ENCODE measurements at places on chromosomes 4 and X. TPM values are rescaled to one million over a fixed set of nuclear protein-coding genes. Genes with fewer than 3 reads are reported as not detected.

SPIN2A gene
- total RNA-seq, result 1.4 TPM

HDAC6 gene
- total RNA-seq, result 96.8 TPM

SLC25A53 gene
- 14.9 TPM for total RNA-seq

CACNA1F gene
- total RNA-seq, result 0.49 TPM

GPRASP3 gene
- 6.5 TPM for total RNA-seq

Measured in ureter (tissue), 1 donor.